ENCODE measurements at places on chromosomes 1 and 21.

DNA sequence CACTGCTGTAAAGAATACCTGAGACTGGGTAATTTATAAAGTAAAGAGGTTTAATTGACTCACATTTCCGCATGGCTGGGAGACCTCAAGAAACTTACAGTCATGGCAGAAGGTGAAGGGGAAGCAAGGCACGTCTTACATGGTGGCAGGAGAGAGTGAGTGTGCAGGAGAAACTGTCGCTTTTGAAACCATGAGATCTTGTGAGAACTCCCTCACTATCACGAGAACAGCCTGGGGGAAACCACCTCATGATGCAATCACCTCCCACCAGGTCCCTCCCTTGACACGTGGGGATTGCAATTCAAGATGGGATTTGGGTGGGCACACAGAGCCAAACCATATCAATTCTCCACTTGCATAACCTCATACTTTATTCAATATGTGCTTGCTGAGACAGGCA, 76.6 kb downstream of the GIPC2 start:
- no peaks in the 10 kb centered on the region for H3K4me1 ChIP-seq
- no peak overlapping the region for H3K27ac ChIP-seq
- H3K4me3 ChIP-seq = no peak overlapping the region
- DNase-seq = no peak
- H3K27me3 ChIP-seq = no peaks in the 10 kb centered on the region

- no peak for DNase-seq
- no peaks in the 10 kb centered on the region for H3K36me3 ChIP-seq
- no peak overlapping the region for H3K27ac ChIP-seq
- H3K4me1 ChIP-seq = no peaks in the 10 kb centered on the region
- H3K27me3 ChIP-seq = no peaks in the 10 kb centered on the region
- H3K4me3 ChIP-seq = no peak overlapping the region
Observed at GRCh38 chr1:209229494-209230061, 353.9 kb upstream of the CAMK1G start.

DNA sequence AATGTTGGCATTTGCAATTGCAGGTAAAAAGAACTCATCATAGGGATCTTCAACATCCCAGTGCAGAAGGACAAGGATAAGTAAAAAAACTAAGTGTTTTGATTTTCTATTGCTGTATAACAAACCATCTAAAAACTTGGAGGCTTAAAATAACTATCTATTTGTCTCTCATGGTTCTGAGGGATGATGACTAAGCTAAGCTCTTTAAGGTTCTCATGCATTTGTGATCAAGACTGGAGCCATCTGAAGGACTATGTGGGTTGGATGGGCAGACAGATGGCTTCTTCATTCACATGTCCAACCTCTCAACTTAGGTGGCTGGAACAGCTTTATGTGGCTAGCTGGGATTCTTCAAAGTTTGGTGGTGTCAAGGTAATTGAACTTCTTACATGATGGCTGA, 51.5 kb downstream of the RPL5 start:
- no peak overlapping the region for H3K4me3 ChIP-seq
- no peaks in the 10 kb centered on the region for H3K36me3 ChIP-seq
- no peaks in the 10 kb centered on the region for H3K27me3 ChIP-seq
- DNase-seq = no peak
- H3K4me1 ChIP-seq = no peaks in the 10 kb centered on the region

DNA sequence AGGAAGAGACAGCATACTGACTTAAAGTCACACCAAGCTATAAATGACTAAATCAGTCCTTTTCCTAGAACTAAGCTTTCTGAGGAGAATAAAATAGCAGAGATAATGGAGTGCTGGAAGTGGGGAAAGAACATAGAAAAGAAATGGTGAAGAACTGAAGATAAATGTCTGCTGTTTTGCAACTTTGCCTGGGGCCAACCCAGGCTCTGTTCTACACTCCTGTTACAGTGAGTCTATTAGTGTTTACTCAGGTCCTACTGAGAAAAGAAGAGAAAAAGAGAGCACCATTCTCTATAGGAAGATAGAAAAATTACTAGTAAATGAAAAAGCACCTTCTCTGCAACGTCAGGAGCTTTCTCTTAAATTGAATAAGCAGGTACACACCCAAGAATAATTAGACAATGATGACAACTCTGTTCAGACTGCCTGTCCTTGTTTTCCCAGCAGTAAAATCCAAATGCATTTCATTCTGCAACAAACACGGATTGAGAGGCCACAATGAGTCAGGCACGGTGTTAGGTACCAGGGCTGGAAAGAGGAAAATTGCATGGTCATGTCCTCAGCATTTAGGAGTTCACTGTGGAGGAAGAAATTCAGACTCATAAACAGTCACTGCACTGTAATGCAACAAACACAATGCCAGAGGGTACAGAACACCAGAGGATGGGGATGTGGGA, 139.4 kb upstream of the CAMK1G start:
- H3K4me3 ChIP-seq = no peak overlapping the region
- H3K27me3 ChIP-seq = no peaks in the 10 kb centered on the region
- H3K27ac ChIP-seq = no peak overlapping the region
- H3K4me1 ChIP-seq = no peaks in the 10 kb centered on the region
- no peak for DNase-seq
- H3K36me3 ChIP-seq = no peaks in the 10 kb centered on the region

DNA sequence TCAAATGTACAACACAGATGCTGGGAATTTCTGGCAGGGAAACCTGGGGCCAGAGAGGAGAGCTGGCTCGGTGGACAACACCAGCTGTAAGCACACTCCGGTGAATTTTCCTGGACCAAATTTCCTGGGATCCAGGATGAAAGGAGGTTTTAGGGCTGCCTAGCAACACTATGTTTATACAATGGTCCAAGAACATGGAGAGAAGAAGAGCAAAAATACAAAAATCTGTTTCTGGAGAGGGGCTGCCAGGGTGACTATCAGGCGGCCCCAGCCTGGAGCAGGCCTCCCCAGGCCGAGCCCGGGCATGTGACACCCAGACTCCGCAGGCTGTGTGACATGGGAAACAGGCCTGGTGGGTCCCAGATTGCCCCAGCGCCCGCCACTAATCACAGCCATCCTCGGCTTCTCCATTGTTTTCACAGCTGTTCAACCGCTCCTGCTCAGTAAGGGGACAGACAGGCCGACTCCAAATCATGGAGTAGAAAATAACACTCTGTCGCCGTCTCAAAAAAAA, 336.0 kb upstream of the NFIA start:
- no peaks in the 10 kb centered on the region for H3K4me1 ChIP-seq
- H3K4me3 ChIP-seq = no peak overlapping the region
- no peaks in the 10 kb centered on the region for H3K36me3 ChIP-seq
- no peaks in the 10 kb centered on the region for H3K27me3 ChIP-seq

DNA sequence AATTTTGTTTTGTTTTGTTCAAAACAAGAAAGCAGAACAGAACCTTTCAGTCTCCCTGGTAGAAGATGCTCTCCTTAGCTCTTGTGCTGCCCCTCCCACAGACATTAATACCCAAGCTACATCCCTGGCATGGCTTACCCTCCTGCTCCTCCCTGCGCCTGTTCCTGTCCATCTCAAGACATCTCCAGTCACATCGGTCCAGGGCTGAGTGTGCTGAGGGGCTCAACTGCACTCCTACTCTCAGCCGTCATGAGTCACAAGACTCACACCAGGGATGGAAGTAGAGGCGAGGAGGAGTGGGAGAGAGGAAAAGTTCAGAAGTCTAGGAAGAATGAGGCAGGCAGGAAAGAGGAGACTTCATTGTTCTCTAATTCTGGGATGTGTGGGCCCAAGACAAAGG, 9.2 kb upstream of the TACSTD2 start:
- DNase-seq = no peak
- H3K4me3 ChIP-seq = no peak overlapping the region
- no peak overlapping the region for H3K27ac ChIP-seq
- H3K4me1 ChIP-seq = no peaks in the 10 kb centered on the region
- H3K27me3 ChIP-seq = 0 out of 2 replicates have a peak, but pooled peaks cover 3% of the 10 kb centered on the region

GRCh38 chr1:177082855-177083693, 81.4 kb downstream of the ASTN1 start:
- no peaks in the 10 kb centered on the region for H3K4me1 ChIP-seq
- peaks cover 3% of the 10 kb centered on the region for H3K27me3 ChIP-seq
- no peaks in the 10 kb centered on the region for H3K36me3 ChIP-seq
- no peak overlapping the region for H3K4me3 ChIP-seq
- DNase-seq = no peak

DNA sequence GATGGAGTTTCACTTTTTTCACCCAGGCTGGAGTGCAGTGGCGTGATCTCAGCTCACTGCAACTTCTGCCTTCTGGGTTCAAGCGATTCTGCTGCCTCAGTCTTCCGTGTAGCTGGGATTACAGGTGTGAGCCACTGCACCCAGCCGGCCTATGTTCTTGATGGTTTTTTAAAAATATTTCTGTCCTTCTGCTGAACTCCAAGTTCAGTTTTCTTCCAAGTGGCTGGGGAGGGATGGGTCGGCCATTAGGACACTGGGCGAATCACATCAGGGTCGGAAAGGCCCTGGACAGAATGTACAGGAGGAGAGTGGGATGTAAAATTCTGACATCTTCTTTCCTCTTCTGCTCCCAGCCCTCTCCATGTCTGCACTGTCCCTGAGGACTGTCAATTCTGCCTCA, 289.6 kb downstream of the PTPRU start:
- no peak for DNase-seq
- no peak overlapping the region for H3K27ac ChIP-seq
- H3K4me1 ChIP-seq = no peaks in the 10 kb centered on the region

DNA sequence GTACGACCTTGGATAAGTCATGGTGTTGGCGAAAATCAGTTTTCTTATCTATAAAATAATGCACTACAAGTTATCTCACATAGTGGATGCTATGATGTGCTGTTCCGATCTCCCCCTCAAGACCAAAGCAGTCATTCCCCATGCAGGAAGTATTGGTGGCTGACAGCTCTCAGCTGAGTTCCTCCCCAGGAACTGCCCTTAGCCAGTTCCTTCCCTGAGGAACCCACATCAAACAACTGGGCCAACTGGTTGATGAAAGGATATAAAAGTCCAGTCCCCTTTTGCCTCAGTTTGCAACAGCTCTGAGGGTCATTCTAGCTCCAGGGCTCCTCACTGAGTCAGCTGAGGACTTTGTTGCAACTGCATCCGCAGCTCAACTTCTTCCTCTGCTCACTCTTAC, 16.1 kb upstream of the SLAMF1 start:
- no peaks in the 10 kb centered on the region for H3K36me3 ChIP-seq
- H3K27ac ChIP-seq = no peak overlapping the region
- no peak for DNase-seq
- peaks cover 25% of the 10 kb centered on the region for H3K4me1 ChIP-seq
- no peak overlapping the region for H3K4me3 ChIP-seq

DNA sequence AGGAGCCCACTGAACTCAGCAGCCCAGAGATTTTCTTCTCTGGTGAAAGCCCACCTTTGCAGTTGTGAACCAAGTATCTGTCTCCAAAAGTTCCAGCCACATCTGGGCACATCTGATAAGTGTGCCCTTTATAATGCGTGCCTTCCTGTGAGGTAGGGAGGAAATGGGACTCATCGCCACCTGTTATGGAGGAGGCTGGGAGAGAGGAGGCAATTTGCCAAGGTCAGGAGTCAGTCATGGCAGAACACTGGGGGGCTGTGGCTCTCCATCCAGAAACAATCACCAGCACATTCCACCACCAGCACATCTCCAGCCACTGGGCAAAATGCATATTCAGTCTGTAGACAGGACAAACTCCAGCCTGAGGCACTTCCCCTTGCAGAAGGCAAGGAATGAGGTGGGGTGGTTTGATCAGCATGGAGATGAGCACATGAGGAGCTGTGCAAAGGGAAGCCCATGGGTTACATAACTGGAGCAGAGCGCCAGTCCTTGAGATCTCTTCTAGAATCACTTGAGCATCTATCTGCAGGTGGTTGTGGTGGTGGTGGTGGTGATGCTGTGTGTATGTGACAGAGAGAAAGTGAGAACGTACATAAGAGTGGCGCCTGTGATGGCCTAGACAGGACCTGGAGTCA, 15.0 kb upstream of the LEMD1 start:
- H3K4me3 ChIP-seq = no peak overlapping the region
- peaks cover 29% of the 10 kb centered on the region for H3K4me1 ChIP-seq
- no peaks in the 10 kb centered on the region for H3K36me3 ChIP-seq
- DNase-seq = no peak
- no peak overlapping the region for H3K27ac ChIP-seq
- no peaks in the 10 kb centered on the region for H3K27me3 ChIP-seq

DNA sequence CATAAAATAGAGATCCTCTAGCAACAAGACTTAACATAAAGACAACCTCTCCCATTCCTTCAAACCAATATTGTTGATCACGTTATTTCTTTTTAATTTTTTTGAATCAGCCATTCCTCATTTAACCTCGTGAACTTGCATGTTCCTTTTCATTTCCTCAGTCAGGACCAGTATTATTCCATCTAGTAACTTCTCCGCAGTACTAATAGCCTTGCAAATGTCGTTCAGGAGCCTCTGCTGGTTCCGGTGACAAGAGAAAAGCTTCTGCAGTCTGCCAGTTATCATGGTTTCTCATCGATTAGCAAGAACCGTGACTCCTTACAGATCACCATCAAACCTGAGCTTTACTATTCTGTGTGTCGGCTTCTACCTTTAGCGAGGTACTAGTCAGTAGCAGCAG, 3.0 kb downstream of the APP start:
- H3K27ac ChIP-seq = no peak overlapping the region
- no peaks in the 10 kb centered on the region for H3K4me1 ChIP-seq
- H3K4me3 ChIP-seq = no peak overlapping the region

DNA sequence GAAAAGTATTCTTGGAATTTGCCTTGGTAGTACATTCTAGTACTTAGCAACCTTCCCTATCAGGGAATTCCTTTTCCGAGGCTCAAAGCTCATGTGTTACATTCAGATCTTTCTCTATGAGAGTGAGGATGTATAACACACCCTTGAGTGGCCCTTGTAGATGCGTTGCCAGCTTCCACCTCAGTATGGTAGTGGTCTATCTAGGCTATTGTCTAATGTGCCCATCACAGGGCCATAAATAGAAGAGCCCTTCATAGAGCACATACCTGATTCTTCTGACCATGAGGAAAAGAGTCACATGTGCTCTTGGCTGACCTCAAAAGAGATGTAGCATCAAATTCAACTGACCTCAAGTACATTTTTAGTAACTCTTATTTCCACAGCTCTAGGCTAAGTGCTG, 14.0 kb upstream of the ZC3H11B start:
- no peaks in the 10 kb centered on the region for H3K27me3 ChIP-seq
- H3K4me3 ChIP-seq = no peak overlapping the region

- no peaks in the 10 kb centered on the region for H3K4me1 ChIP-seq
- DNase-seq = no peak
- H3K27ac ChIP-seq = no peak overlapping the region
- no peaks in the 10 kb centered on the region for H3K27me3 ChIP-seq
Observed at GRCh38 chr1:3463013-3463385, 8.5 kb downstream of the ARHGEF16 start.

GRCh38 chr1:31866450-31867032, 50.7 kb upstream of the SPOCD1 start:
- DNase-seq = no peak
- no peaks in the 10 kb centered on the region for H3K4me1 ChIP-seq
- H3K27me3 ChIP-seq = no peaks in the 10 kb centered on the region
- H3K4me3 ChIP-seq = no peak overlapping the region
